ENCODE measurements at places on chromosomes 1 and 21. TPM values are rescaled to one million over a fixed set of nuclear protein-coding genes. Genes with fewer than 3 reads are reported as not detected.

Gene PLEKHN1
- under 0.01 TPM for total RNA-seq

Gene RGS4
- total RNA-seq = 36.5 TPM

Gene ANXA9
- total RNA-seq = 0.33 TPM

Gene PODN
- total RNA-seq = 67.5 TPM

DNA sequence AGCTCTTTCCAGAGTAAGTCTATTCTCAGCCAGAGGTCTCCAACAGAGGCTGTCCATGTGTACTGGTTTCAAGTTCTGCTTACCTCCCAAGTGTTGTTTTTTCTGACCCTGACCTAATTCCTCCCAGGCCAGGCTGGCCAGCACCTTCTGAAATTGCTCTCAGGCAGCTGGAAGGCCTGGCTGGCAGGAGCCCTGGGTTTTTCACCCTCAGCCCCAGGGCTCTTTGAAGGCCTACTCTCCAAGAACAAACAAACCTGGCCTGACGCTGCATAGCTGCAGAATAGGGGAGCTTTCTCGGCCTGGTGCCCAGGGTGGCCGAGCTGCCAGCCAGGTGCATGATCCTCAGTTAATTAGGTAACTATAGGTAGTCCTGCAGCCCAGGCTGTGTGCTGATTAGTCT, 147.5 kb downstream of the CACNA1E start:
- no peak overlapping the region for H3K4me3 ChIP-seq
- no peak overlapping the region for H3K27ac ChIP-seq
- H3K4me1 ChIP-seq = no peaks in the 10 kb centered on the region
- DNase-seq = no peak

DNA sequence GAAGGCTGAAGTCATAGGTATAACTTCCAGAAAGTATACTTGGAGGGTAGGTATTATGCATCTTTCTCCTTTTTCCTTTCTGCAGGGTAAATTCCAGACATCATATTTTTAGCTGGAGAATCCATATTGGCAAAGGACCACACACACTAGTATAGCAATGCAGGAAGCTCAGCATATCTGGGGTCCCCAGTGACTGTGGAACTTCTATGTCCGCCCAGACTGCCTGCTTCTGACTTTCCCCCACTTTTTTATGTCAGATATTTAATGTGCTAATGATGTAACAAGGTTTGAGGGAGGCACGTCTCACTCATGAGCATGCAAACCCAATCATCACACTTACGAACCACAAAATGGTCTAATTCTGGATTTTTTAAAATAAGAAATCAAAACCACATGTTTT, 90.4 kb downstream of the BACH1 start:
- H3K4me3 ChIP-seq = no peak overlapping the region
- no peaks in the 10 kb centered on the region for H3K36me3 ChIP-seq
- H3K4me1 ChIP-seq = no peaks in the 10 kb centered on the region
- no peak overlapping the region for H3K27ac ChIP-seq

GRCh38 chr1:202754293-202754692, 44.0 kb upstream of the SYT2 start:
- no peak for DNase-seq
- no peaks in the 10 kb centered on the region for H3K27me3 ChIP-seq
- no peaks in the 10 kb centered on the region for H3K4me1 ChIP-seq
- no peak overlapping the region for H3K27ac ChIP-seq

- H3K4me3 ChIP-seq = no peak overlapping the region
- peaks cover 6% of the 10 kb centered on the region for H3K27me3 ChIP-seq
- H3K4me1 ChIP-seq = no peaks in the 10 kb centered on the region
- H3K36me3 ChIP-seq = no peaks in the 10 kb centered on the region
These were observed 27.5 kb upstream of the STMN1 start for GRCh38 chr1:25933479-25934365.

DNA sequence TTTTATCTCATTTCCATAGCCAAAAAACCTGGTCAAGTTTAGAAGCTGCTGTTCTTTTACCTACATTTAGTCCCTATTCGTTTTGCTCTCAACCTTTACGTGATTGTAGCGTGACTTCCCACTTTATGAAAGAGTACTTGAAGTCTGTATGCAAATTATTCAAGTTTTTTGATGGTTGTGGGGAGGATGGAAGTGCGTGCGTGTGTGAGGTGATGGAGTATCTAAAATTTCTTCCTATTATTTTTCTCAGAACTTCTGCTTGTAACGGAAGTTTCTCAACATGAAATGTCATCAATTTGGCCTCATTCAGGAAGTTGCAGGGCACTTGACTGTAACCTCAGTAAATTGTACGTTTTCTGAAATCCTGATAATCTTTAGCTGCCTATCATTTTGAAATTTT, 64.0 kb downstream of the SAMSN1 start:
- H3K36me3 ChIP-seq = no peaks in the 10 kb centered on the region
- H3K4me3 ChIP-seq = no peak overlapping the region
- H3K27ac ChIP-seq = no peak overlapping the region
- no peaks in the 10 kb centered on the region for H3K4me1 ChIP-seq
- H3K27me3 ChIP-seq = no peaks in the 10 kb centered on the region
- DNase-seq = no peak

GRCh38 chr1:78058670-78059069, 12.9 kb downstream of the GIPC2 start:
- H3K27ac ChIP-seq = no peak overlapping the region
- no peak for DNase-seq
- no peak overlapping the region for H3K4me3 ChIP-seq
- peaks cover 8% of the 10 kb centered on the region for H3K4me1 ChIP-seq
- H3K27me3 ChIP-seq = no peaks in the 10 kb centered on the region
- no peaks in the 10 kb centered on the region for H3K36me3 ChIP-seq

- H3K27me3 ChIP-seq = peaks cover 29% of the 10 kb centered on the region
- H3K4me1 ChIP-seq = peaks cover 3% of the 10 kb centered on the region
- no peaks in the 10 kb centered on the region for H3K36me3 ChIP-seq
- DNase-seq = no peak
- H3K4me3 ChIP-seq = no peak overlapping the region
These were observed 26.0 kb downstream of the KNCN start for GRCh38 chr1:46525253-46525983.
